ENCODE measurements at places on chromosomes 7 and 10.
A peak's percentile ranks its signal among the peaks of the same experiment; 100 is the strongest.

DNA sequence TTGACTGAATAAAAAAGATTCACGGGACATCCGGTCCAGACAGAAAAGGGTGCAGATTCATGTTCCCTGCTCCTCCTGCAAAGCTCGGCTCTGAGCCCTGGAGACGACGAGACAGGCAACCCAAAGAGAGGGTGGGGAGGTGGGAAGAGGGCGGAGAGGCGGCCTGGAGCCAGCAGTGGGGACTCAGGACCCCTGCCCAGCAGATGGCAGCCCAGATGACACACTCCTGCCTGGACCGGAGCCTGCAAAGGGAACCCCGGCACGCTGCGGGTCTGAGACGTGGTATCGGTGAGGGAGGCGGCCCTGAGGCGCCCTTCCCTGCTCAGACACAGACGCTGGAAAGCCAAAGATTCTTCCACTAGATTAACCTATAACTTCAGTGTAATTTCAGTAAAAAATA, 250.8 kb downstream of the ELFN1 start:
- no peak for DNase-seq

GRCh38 chr7:112942981-112943380, 143.6 kb downstream of the GPR85 start:
- no peak for DNase-seq

- no peak for DNase-seq
Measured at GRCh38 chr10:93601774-93602162, 733 bp upstream of the RBP4 start.

GRCh38 chr10:23314835-23315239, 29.8 kb downstream of the C10orf67 start:
- DNase-seq = peak; percentile 64

Data from activated CD8-positive, alpha-beta T cell treated with anti-CD3 and anti-CD28 coated beads for 36 hours (primary cell).